Immature natural killer cell (primary cell): ENCODE measurements at places on chromosomes 6 and 20.
A peak's percentile ranks its signal among the peaks of the same experiment; 100 is the strongest.

- DNase-seq, result no peak
Observed at GRCh38 chr6:36426622-36427021, 16.0 kb downstream of the PXT1 start.

GRCh38 chr6:88916615-88917208, 46.7 kb downstream of the RNGTT start:
- no peak for DNase-seq

DNA sequence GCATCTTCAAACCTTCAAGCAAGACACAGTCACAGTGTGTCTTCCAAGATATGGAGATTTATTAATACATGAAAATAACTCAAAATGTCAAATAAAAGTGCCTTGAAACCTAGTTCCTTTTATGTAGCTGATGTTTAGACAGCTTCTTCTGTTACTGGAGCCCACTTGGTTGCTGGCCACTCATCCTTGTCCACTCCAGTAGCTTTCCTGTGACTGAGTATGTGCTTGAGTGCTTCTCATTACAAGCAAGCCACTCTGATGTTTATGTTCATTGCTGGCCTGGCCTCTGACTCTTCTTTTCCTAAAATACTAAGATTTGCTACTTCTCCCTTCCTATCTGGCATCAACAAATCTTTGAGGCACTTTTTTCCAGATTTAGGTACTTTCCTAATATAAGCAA, 545.2 kb upstream of the MAN1A1 start:
- no peak for DNase-seq

- DNase-seq, result no peak
Observed at GRCh38 chr6:36926708-36927513, 27.6 kb upstream of the PI16 start.

GRCh38 chr20:5612581-5613301, 137.5 kb upstream of the SHLD1 start:
- no peak for DNase-seq

DNA sequence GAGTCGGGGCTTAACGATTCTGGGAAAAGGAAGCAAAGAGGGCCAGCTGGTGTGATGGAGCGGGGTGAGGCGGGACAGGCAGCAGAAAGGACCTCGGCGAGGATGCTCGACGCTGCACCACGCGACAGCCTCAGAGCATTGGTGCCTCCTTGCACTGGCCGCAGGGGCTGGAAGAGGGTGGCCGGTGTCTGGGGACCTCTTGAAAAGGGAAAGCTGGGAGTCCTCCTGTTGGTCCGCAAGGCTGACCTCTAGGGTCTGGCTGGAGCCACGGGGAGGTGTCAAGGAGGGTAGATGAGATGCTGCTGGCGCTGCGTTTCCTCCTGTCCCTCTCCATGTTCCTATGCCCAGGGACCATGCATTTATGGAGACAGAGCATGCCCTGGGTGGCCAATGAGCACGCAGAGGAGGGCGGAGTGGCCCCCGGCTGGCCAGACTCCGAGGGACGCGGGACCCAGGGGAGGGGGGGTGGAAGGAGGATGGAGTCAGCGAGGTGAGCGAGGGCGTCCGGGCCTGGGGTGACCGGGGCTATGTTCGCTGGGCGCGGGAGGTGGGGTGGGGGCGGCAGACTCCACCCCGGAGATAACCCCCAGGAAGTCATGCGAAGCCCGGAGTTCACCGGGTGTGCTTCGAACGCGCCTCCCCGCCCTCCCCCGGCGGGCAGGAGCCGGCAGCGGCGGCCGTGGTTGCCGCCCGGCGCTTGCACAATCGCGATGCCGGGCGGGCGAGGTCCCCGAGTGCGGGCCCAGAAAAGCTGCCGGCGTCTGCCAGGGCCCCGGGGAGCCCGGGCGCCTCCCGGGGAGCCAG, at the start of gene CYP24A1:
TSS of gene CYP24A1 (minus strand) at position 334 of the 804 bp plus-strand sequence. CDS start 407 bp downstream, outside the sequence.
- DNase-seq, result no peak

DNA sequence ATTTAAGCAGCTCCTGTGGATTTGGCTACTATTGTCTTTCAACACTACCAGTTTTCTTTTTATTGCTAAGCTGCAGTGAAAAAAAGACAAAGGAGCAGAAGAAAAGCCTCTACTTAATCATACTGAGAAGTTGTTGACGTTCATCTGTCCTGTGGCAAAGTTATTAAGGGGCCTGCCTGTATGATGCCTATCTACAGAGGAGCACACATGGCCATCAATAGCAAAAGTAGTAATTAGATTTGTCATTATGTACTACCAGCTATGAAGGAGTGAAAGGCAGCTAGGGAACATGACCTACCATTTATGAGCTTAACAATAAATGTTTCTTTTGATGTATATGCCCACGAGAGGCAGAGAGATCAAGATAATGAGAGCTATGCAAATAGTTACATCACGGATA, 620.9 kb downstream of the PHF3 start:
- DNase-seq, result no peak

DNA sequence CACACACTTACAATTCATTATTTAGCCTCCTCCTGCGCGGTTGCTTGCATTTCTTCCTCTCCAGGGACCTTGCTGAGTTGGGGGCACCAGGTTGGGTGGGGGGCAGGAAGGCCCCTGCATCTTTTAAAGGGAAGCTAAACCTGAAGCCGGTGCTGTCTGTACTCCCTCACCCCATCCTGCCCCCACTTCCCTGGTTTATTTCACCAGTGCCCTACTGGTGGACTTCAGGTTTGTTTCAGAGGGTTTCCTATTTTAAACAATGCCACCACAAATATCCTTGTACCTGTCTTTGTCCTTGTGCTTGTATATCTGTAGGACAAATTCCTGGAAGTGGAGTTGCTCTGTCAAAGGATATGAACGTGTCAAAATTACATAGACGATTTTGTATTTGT, 21.0 kb downstream of the PTK7 start:
- DNase-seq, result no peak

DNA sequence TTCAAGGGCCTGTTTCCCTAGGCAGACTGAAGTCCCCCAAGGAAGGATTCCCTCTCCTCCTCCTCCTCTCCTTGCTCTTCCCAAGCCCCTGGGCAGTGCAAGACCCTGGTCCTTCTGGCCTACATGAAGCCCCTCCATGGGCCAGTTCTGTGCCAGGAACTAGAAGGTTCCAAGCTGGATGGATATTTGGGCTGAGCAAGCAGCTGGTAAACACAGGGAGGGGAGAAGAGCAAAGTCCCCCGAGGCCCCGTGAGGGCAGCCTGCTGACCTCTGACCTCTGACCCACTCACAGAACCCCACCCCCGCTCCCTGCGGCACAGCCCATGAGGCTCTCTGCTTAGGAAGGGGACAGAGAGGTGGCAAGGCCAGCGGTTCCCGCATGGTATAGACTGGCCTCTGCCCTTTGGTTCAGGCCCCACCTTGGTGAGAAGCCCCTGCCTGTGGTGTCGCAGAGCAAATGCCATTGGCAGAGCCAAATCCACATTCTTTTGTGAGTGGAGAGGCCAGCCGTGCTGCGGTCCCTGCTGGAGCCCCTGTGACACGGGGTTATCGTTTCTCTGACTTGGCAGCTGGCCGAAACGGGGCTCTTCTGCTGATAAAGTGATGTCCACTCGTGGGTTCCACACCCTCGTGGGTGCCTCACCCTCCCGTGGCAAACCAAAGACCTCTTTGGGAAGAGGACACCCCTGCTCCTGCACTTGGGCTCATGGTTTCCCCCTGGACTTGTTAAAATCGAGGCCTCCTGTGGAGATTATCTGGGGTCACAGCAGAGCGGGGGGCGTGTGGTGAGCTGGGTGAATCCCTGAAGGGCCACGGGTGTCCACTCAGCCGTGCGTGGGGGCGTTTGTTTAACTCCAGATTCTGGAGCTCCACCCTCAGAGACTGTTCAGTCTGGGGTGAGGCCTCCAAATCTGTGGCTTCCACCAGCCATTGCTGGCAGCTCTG, 2.1 kb upstream of the CHRNA4 start:
- no peak for DNase-seq

DNA sequence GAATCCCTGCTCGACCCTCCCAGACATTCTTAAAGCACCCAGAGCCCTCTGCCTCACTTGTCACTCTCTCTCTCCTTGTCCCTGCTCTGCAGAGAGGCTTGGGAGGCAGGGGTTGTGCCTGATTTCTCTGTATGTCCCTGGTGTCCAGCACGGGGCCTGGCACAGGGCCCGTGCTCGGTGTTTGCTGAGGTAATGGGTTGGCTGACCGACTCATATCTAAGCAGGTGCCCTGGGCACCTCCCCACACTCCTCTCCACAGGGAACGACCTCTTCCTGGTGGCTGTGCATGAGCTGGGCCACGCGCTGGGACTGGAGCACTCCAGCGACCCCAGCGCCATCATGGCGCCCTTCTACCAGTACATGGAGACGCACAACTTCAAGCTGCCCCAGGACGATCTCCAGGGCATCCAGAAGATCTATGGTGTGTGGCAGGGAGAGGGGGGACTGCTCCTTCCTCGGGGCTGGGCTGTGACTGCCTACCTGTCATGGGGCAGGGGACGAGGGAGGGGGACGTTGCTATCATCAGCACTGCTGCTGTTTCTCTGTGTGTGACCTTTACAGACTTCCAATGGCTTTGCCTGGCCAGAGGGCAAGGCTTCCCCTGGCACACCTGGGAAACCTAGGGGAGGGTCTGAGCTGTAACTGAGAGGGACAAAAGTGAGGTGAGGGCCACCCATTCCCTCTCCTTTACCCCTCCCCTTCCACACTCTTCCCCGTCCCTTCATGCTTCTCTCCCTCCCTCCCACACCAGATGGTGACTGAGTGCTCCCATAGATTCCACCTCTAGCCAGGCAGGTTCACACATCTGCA, 14.2 kb downstream of the MMP24OS start:
- no peak for DNase-seq

DNA sequence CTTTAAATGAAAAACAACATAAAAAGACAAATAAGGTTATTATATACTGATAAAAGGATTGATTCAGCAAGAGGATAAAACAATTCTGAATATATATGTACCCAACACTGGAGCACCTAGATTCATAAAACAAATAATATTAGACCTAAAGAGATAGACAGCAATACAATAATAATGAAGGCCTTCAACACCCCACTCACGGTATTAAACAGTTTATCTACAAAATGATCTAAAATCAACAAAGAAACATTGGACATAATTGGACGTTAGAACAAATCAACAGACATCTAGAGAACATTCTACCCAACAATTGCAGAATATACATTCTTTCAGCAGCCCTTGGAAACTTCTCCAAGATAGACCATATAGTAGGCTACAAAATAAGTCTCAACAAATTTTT, 24.1 kb downstream of the TREM1 start:
- DNase-seq, result no peak

- DNase-seq, result no peak
Observed at GRCh38 chr6:126383203-126383602, 43.3 kb downstream of the CENPW start.

- peak; percentile 81 for DNase-seq
Observed at GRCh38 chr6:26286168-26286877, 78.7 kb upstream of the BTN3A2 start.

DNA sequence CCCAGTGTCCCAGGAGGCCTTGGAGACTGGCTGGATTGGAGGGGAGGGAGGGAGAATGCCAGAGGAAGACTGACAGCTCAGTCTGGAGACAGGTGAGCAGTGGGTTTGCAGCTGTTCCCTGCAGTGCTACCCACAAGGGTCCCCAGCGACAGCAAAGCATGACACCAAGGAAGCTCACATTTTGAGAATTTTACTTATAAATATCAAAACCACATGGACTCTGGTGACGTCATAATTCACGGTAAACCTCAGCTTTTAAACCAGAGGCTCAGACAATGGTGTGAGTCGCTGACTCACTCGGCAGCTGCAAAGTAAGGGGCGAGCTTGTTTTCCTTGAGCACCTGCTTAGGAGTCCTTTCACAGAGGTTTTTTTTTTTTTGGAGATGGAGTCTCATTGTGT, 65.2 kb downstream of the THBS2 start:
- peak; percentile 8 for DNase-seq

GRCh38 chr20:60107621-60108390, 149.6 kb downstream of the CDH26 start:
- no peak for DNase-seq

- DNase-seq, result peak; percentile 1
Observed at GRCh38 chr6:140101818-140102217, 727.4 kb upstream of the CITED2 start.

GRCh38 chr6:2543321-2543720, 207.4 kb downstream of the MYLK4 start:
- no peak for DNase-seq

DNA sequence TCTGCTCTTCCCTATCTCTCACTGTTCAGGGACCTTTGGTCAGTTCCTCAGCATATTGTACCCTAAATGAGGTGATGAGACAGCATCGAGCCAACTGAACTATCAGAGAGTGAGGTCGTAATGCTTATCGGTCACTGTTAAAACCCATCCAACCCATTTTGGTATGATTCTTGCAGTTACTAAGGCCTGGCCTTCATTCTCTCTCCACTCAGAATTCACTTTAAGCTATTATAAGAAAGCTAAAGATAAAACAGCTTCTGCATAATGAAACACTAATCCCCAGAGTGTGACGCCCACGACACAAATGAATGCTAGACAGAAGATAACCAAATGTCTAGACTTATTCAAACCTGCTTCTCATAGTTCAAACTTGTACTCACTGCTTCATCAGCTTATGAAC, 175.8 kb downstream of the GMPR start:
- DNase-seq, result no peak

DNA sequence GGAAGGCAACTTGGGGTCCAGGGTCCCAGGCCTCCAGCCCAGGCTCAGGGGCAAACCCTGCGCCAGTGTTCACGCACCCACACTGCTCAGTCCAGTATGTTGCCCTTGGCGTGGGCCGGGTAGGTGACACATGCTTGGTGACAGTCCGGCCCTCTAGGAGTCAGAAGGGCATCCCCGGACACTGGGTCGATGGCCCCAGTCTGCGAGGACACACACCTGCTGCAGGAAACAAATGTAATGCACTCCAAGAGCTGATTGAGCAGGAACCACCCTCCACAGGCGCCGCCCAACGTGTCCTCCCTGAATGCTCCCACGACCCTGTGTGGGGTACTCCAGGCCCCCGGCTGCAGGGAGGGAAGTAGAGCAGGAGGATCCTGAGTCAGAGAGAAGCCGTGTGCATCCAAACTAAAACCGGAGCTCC, 160.7 kb downstream of the DLL1 start:
- DNase-seq, result no peak

GRCh38 chr20:56380375-56380774, 11.6 kb downstream of the AURKA start:
- DNase-seq, result no peak
